PC-9 (cell line): ENCODE measurements at places on chromosomes 5 and 9. TPM values are rescaled to one million over a fixed set of nuclear protein-coding genes. Genes with fewer than 3 reads are reported as not detected.
A peak's percentile ranks its signal among the peaks of the same experiment; 100 is the strongest.

Gene SLC36A3
- total RNA-seq: not detected in 2 replicates

Gene CA9
- 2.5 and 6.6 TPM in 2 replicates for total RNA-seq

Gene PKD2L2
- total RNA-seq: 0.46 and 0.50 TPM in 2 replicates

Gene LHX3
- 0.22 and 0.43 TPM in 2 replicates for total RNA-seq

Gene CDO1
- total RNA-seq: not detected in 2 replicates

Gene SPINK4
- total RNA-seq: not detected in 2 replicates

Gene IL33
- not detected in 2 replicates for total RNA-seq

Gene GABRB2
- not detected in 2 replicates for total RNA-seq

Gene PNPLA7
- total RNA-seq: 1.9 and 4.9 TPM in 2 replicates

Gene TAF11L4
- total RNA-seq: not detected in 2 replicates

- no peak overlapping the region for H3K27ac ChIP-seq
- no peaks in the 10 kb centered on the region for H3K27me3 ChIP-seq
- no peaks in the 10 kb centered on the region for H3K4me1 ChIP-seq
- DNase-seq: no peak
Observed at GRCh38 chr5:180870276-180871068, 9.4 kb upstream of the ZFP62 start.

DNA sequence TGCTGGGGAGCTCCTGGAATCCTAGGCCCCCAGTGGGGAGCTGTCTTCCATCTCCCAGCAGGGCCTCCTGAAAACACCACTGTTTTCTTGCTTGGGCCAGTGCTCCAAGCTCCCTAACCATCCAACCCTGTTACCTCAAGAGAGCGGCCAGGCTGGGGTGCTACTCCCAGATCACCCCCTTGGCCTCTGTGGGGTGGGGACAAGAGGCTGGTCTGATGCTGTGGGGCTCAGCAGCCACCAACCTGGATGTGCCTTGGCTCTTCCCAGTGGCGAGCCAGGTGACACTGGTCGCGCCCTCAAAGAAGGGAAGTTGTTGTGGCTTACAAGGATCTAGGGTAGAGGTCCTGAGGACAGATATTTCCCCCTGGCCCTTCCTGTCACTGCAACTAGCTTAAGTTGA, 49.0 kb downstream of the SECISBP2 start:
- no peak for DNase-seq
- H3K4me1 ChIP-seq: no peaks in the 10 kb centered on the region
- H3K4me3 ChIP-seq: no peak overlapping the region
- no peaks in the 10 kb centered on the region for H3K36me3 ChIP-seq

DNA sequence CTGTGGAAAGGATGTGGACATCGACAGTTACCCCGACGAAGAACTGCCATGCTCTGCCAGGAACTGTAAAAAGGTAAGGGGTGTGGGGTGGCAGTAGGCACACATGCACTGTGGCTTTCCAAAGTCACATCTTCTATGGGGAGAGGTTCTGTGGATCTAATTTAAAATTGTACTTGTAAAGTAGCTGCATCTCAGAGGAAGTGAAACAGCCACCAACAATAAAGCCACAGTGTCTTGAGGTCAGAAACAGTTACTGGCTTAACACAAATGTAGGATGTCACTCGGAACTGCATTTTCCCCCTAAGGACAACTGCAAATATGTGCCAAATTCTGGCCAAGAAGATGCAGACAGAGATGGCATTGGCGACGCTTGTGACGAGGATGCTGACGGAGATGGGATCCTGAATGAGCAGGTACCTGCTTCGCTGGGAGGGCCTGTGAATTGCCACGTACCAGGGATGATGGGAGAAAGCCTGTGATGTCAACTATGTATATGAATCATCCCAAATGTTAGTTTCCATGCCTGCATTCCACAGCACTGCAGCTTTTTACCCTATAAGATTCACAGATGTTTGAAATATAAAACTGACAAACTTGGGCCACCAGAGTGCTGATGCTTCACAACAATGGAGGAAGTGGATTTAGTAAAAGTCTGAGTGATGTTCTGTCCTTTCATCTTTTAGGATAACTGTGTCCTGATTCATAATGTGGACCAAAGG, 35.3 kb downstream of the THBS4 start:
- H3K4me3 ChIP-seq: no peak overlapping the region
- no peak for DNase-seq
- H3K4me1 ChIP-seq: no peaks in the 10 kb centered on the region
- H3K27me3 ChIP-seq: no peaks in the 10 kb centered on the region
- no peak overlapping the region for H3K27ac ChIP-seq

- H3K27ac ChIP-seq: no peak overlapping the region
- H3K36me3 ChIP-seq: no peaks in the 10 kb centered on the region
- H3K4me3 ChIP-seq: no peak overlapping the region
- H3K4me1 ChIP-seq: no peaks in the 10 kb centered on the region
Observed at GRCh38 chr9:135619599-135619886, 19.8 kb downstream of the GLT6D1 start.

GRCh38 chr5:100913298-100913697, 10.2 kb upstream of the ST8SIA4 start:
- no peak overlapping the region for H3K4me3 ChIP-seq
- no peaks in the 10 kb centered on the region for H3K27me3 ChIP-seq

- H3K4me1 ChIP-seq: no peaks in the 10 kb centered on the region
- H3K27me3 ChIP-seq: peaks cover 3% of the 10 kb centered on the region; the same call in 1 of the 2 replicates
- no peak for DNase-seq
- no peaks in the 10 kb centered on the region for H3K36me3 ChIP-seq
- no peak overlapping the region for H3K27ac ChIP-seq
- H3K4me3 ChIP-seq: no peak overlapping the region
Observed at GRCh38 chr5:153470736-153471135, 19.7 kb upstream of the GRIA1 start.

DNA sequence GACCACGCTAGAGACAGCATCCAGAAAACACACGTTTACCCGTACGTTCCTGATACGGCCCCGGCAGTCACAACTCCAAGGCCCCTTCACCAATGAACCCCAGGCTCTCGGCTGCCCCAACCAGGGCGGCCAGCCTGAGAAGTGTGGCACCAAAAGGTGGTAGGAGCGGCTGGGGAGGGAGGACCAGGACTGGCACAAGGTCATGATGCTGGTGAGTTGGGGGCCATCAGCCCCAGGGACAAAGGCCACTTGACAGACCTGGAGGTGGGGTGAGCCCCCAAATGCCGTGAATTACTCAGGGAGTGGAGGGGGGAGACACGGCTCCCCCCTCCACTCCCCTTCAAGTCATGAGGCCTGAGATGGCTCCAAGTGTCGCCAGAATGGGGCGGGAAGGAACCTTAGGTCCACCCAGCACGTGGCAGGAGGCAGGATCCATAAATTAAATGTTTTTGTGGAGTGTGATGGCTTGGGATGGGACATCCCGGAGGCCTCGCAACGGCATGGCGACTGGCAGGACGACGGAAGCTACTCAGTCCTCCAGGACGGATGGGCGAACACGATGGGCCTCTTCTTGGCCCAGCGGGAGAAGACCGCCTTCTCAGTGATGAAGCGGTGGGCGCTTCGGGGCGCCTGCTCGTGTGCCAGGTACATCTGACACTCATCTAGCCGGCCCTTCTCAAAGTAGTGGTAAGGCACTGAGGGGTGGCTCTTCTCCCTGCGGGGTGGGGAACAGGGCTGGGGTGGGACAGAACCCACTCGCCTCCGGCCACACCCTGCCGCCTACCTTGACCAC, 8.7 kb upstream of the ST6GALNAC6 start:
- peaks cover 6% of the 10 kb centered on the region; the same call in 1 of the 2 replicates for H3K4me1 ChIP-seq
- H3K36me3 ChIP-seq: no peaks in the 10 kb centered on the region
- H3K4me3 ChIP-seq: no peak overlapping the region
- H3K27ac ChIP-seq: no peak overlapping the region

DNA sequence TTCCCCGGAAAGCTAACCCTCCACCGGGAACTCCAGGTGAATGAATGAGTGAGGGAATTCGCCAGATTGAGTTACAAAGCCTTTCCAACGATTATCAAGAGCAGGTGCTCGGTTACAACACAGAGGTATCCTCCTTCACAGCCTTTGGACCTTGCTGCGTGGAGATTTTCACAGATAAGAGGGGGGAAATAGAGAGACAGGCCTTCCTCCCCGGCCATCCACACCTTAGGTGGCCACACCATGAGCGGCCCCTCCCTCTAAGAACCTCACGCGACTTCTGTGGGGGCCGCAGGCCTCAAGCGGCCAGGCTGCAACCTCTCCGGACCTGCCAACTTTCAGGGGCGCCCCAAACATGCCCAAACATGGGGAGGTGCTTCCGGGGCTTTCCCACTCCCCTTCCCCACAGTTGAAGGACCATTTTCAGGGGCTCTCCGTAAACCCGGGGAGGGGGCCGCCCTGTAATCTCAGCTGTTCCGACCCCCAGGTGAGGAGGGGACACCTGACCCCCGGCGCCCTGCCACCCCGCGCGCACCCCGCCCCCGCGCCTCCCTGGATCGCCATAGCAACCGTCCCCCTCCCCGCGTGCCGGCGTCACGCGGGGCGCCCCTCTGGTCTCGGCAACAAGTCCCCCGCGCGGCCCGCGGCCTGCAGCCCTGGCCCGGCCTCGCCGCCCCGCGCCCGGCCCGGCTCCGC, 603 bp downstream of the DENND1A start:
- H3K27me3 ChIP-seq: no peaks in the 10 kb centered on the region
- peak; percentile 17 for DNase-seq
- no peaks in the 10 kb centered on the region for H3K36me3 ChIP-seq
- peak overlapping the region; percentile 75 for H3K27ac ChIP-seq
- peak overlapping the region; percentile 85 for H3K4me3 ChIP-seq
- H3K4me1 ChIP-seq: peaks cover 64% of the 10 kb centered on the region

- H3K36me3 ChIP-seq: no peaks in the 10 kb centered on the region
- DNase-seq: no peak
- peaks cover 94% of the 10 kb centered on the region for H3K27me3 ChIP-seq
- no peak overlapping the region for H3K27ac ChIP-seq
Observed at GRCh38 chr5:3996707-3997336, 401.2 kb downstream of the IRX1 start.

- no peaks in the 10 kb centered on the region for H3K27me3 ChIP-seq
- no peaks in the 10 kb centered on the region for H3K36me3 ChIP-seq
- H3K4me1 ChIP-seq: no peaks in the 10 kb centered on the region
- no peak overlapping the region for H3K4me3 ChIP-seq
- DNase-seq: no peak
- no peak overlapping the region for H3K27ac ChIP-seq
Observed at GRCh38 chr5:39822020-39822419, 397.2 kb upstream of the DAB2 start.

- H3K4me3 ChIP-seq: no peak overlapping the region
- no peak overlapping the region for H3K27ac ChIP-seq
- no peaks in the 10 kb centered on the region for H3K36me3 ChIP-seq
- no peak for DNase-seq
Observed at GRCh38 chr5:3300726-3301125, 294.9 kb upstream of the IRX1 start.

DNA sequence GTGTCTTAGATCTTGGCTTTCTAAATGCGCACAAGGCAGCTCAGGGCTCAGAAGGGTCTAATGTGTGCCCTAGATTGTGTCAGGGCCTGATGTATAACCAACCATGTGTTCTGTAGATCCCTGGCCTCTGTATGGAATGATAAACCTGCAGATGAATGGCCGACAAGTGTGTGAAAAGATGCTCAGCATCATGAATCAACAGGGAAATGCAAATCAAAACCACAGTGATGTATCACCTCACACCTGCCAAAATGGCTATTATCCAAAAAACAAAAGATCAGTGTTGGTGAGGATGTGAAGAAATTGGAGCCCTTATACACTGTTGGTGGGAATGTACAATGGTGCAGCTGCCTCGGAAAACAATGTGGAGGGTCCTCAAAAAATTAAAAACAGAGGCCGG, 489.8 kb downstream of the SEMA5A start:
- no peaks in the 10 kb centered on the region for H3K36me3 ChIP-seq
- H3K4me3 ChIP-seq: no peak overlapping the region

DNA sequence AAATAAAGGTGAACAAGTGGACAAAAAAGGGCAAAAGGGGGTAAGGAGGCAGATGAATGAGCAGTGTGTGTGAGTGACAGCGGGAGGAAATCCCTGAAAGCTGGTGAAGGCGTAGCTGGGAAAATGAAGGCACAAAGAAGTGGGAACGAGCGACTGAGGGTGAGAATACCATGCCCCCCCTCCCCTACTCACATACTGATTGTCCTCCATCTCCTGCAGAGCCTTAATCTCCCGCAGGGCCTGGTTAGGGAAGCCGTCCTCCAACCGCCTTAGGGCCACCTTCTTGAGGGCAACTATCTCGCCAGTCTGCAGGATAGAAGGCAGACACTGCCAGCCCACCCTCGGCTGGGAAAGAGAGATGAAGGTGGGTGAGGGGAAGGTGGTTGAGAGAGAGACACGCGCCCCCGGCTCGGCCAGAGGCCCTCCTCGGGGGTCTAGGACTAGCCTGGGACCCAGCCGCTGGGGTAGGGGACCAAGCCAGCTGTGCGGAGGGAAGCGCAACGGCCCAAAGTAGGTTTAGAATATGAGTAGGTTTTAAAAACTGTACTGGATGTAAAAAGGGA, 522 bp downstream of the CDK20 start:
- no peaks in the 10 kb centered on the region for H3K36me3 ChIP-seq
- DNase-seq: no peak
- peaks cover 11% of the 10 kb centered on the region; the same call in 1 of the 2 replicates for H3K4me1 ChIP-seq

GRCh38 chr5:143524338-143524945, 121.0 kb upstream of the NR3C1 start:
- DNase-seq: no peak
- no peaks in the 10 kb centered on the region for H3K4me1 ChIP-seq
- H3K36me3 ChIP-seq: no peaks in the 10 kb centered on the region
- H3K27me3 ChIP-seq: no peaks in the 10 kb centered on the region
- H3K27ac ChIP-seq: no peak overlapping the region

- no peak overlapping the region for H3K4me3 ChIP-seq
- no peak for DNase-seq
- no peak overlapping the region for H3K27ac ChIP-seq
- no peaks in the 10 kb centered on the region for H3K4me1 ChIP-seq
Observed at GRCh38 chr9:25724424-25724823, 46.2 kb upstream of the TUSC1 start.

DNA sequence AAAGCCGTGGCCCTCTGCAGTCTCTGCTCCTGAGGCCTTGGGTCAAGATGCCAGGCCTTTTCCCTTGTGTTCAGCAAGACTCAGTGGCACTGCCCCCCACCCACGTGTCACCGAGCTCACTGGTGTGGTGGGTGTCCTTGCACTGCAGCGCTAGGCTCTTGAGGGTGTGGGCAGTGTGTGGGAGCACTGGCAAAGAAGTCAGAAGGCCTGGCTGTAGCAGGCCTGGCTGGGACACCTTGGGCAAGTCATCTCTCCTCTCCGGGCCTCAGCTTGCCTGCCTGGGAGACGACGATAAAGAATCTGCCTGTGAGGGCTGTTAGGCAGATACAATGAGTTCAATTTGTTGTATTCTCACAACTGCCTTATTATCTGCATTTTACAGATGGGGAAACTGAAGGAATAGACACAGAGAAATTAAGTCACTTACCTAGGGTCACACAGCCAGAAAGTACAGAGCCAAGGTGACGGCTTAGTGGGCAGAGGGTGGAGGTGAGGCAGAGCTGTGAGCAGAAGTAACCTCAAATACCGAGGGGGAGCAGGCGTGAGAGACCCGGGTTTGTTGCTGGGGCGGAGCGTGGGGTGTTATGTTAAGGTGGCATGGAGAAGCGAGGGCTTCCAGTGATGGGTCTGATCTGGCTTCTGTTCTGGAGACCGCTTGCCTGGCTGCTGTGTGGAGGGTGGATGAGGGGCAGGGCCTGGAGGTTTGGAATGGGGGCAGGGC, 1.4 kb downstream of the TSPAN17 start:
- DNase-seq: no peak
- H3K36me3 ChIP-seq: no peaks in the 10 kb centered on the region
- no peak overlapping the region for H3K27ac ChIP-seq
- peak overlapping the region; percentile 90 for H3K4me3 ChIP-seq
- peaks cover 11% of the 10 kb centered on the region for H3K4me1 ChIP-seq

- H3K4me3 ChIP-seq: no peak overlapping the region
- H3K27me3 ChIP-seq: no peaks in the 10 kb centered on the region
- H3K4me1 ChIP-seq: no peaks in the 10 kb centered on the region
- no peak for DNase-seq
- no peaks in the 10 kb centered on the region for H3K36me3 ChIP-seq
Observed at GRCh38 chr9:127252410-127253318, 11.9 kb upstream of the GARNL3 start.
